ENCODE measurements at places on chromosomes 3 and 15.

- DNase-seq: no peak
Measured at GRCh38 chr15:91884606-91885005, 31.1 kb downstream of the SLCO3A1 start.

DNA sequence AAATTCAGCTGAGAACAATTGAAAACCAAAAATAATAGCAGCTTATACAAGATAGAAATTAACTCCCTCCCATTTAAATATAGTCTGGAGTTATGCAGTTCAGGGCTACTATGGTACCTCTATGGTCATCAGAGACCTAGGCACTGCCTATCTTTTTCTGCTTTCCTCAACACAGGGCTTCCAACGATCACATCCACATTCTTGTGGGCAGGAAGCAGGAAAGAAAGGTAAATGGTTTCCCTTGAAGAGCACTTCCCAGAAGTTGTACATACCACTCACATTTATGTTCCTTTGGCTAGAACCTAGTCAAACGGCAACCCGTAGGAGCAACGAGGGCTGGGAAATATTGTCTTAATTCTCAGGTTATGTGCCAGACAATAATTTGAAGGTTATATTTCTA, 197.7 kb upstream of the PRICKLE2 start:
- DNase-seq: no peak

- no peak for DNase-seq
Measured at GRCh38 chr15:83065431-83065830, 1.6 kb downstream of the BTBD1 start.

- DNase-seq: no peak
Measured at GRCh38 chr15:80461356-80462095, 57.3 kb downstream of the ARNT2 start.

GRCh38 chr15:70632491-70633102, 130.8 kb downstream of the UACA start:
- DNase-seq: no peak

All from astrocyte of the hippocampus (primary cell).